ENCODE measurements at places on chromosomes 2 and 18.

DNA sequence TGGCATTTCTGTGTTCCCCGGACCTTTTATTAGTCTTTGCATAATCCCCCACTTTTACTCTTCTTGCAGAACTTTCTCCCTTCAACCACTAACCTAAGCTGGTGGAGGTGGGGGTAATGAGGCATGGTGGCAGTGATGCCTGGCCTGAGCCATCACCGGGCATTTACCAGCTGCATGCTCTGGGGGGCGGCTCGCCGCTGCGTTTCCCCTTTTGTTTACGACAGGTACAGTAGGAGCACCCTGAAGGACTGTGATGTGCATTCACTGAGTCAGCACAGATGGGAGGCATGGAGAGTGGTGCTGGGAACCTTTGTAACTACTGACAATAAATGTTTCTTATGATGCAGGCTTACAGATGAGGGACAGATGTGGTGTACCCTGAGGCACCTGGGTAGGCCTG lies 46.9 kb downstream of the PLEKHB2 start:
- DNase-seq: no peak

- no peak for DNase-seq
These were observed 396.0 kb downstream of the ERBB4 start for GRCh38 chr2:212142631-212143030.

DNA sequence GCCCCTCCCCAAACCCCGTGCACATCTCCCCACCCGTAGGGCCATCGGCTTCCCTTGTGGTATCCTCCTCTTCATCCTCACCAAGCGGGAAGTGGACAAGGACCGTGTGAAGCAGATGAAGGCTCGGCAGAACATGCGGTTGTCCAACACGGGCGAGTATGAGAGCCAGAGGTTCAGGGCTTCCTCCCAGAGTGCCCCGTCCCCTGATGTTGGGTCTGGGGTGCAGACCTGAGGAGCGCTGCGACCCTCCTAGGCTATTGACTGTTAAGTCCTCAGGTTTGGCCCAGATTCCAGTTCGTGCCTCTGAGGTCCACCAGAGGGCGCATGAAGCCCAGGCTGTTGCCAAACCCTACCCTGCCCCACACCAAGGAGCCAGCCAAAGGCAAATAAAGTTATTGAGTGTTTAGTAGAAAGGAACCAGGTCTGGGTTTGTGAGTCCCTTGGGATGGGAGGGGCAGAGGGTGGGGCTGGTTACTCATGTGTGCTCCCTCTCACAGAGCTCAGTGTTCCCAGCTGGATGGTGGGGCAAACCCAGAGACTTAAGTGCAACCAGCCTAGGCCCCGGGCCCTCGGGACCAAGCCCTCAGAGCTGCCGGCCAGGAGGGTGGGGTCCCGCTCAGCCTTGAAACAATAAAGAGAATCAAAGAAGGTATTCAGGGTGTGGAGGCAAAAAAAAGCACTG lies 2.4 kb downstream of the PNKD start:
- DNase-seq: peak; percentile 66

GRCh38 chr2:205867371-205867770 lies 185.1 kb downstream of the NRP2 start:
- DNase-seq: no peak

GRCh38 chr2:172496160-172496608 lies 59.7 kb upstream of the PDK1 start:
- DNase-seq: no peak

Measured in activated T-helper 2 cell treated with anti-CD3 and anti-CD28 coated beads, Interferon-gamma antibody, Interleukin-2, Interleukin-4, amounts not matched to agents 10 μg/mL and 5 μg/mL and 100 μg/mL, durations not matched to agents 14 hours and 24 hours and 36 hours (primary cell).